ENCODE measurements at places on chromosomes 11 and 22.

GRCh38 chr11:7858006-7858405, 61.3 kb upstream of the OR5P2 start:
- DNase-seq = peak; percentile 23

DNA sequence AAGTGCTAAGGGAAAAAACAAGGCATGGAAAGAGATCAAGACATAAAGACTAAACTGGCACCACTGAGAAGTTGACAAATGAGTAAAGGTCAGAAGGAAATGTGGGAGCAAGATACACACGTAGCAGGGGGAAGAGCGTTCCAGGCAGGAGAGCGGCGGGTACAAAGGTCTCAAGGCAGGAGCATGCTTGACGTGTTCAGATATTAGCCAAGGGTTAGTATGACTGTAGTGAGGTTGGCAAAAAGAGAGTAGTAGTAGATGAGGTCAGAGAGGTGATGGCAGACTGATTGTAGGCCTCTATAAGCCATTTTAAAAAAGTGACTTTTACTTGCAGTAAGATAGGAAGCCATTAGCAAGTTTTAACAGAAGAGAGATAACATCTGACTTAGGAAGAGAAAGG, 9.9 kb downstream of the SYT9 start:
- DNase-seq = no peak

- no peak for DNase-seq
These were observed 7.7 kb downstream of the LIPT2 start for GRCh38 chr11:74485868-74486267.

DNA sequence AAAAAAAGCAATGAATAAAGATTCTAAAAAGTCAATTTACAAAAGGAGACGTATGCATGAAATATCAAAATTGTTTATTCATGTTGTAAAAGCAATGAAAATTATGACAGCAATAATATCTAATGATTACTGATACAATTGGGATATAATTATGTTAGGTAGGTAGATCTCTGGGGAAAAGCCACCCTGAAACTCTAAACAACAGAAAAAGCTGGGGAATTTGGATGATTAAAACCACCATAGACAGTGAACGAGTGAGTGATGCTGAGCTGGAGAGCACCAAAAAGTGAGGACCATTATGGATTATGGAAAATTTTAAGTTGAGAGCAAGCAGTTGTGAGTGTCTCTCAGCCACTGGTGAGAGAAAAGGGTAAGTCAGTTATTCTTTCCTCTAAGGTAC, at the start of gene OR10G8:
Gene OR10G8 (plus strand): TSS at position 301 of the 400 bp plus-strand sequence. CDS start 2,825 bp downstream, outside the sequence.
- DNase-seq = no peak

DNA sequence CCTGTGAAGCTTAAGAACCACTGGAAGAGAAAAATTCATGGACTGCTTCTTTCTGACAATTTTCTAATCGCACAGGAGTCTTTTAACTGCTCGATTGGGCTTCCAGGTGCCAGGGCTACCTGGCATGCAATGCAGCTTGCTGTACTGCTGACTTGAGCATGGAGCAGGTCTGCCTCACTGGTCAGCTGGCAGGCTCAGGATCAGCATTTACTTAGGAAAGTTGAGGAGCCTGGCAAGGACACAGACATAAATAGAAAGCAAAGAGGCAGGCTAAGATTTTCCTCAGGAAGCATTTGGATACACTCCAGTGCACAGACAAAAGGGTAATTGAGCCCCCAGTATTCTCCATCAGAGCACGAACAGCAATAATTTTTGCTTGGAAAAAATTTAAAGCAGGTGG, 163.5 kb downstream of the CSNK2A3 start:
- no peak for DNase-seq

GRCh38 chr22:48703265-48703941, 1124.3 kb downstream of the BRD1 start:
- DNase-seq = no peak

DNA sequence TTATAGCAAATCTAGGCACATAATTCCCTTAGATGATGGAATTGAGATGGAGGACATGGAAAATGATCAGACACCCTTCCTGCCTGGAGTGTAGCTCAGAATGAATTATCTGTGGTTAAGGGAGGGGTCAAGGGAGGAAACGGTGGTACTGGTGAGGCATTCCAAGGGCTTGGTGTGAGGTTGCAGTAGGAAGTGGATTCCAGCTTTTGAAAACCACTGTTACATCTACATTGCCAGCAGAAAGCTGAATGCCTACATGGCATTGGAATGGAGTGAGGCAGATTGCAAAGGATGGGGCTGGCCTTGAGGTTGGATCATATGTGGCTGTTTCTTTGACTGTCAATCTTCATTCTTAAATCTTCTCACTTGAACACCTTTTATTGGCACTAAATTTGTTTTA, 684.4 kb downstream of the NTM start:
- no peak for DNase-seq

DNA sequence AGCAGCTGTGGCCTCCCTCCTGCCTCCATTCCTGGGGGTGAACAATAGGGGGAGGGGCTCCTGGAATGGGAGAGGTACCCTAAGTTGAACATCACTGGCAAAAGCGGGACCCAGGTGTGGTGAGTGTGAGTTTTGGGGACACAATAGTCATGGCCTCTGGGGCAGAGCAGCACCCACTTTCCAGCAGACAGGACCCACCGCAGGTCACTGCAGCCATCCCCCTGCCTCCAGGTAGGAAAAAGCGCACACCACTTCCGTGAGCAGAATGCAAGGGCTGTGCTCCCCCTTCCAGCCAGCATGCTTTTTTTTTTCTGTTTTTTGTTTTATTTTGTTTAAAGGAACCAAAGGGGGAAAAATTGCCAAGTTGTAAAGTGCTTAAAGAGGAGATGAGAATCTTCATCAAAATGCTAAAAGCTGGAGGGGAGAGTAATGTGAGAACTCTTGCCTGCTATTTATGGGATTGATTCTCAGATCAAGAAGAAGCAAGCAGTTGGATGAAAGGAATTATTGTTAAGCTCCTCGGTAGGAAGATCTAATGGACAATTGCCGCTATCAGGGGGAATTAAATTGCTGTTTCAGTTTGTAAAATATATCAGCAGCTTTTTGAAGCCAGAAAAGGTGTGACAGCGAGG, 152.9 kb downstream of the FEZ1 start:
- no peak for DNase-seq

GRCh38 chr11:73797457-73797856, 9.8 kb downstream of the MRPL48 start:
- DNase-seq = no peak

- DNase-seq = no peak
These were observed 330 bp upstream of the POLD3 start for GRCh38 chr11:74592063-74592440.
